ENCODE measurements at places on chromosomes 7 and 10.

DNA sequence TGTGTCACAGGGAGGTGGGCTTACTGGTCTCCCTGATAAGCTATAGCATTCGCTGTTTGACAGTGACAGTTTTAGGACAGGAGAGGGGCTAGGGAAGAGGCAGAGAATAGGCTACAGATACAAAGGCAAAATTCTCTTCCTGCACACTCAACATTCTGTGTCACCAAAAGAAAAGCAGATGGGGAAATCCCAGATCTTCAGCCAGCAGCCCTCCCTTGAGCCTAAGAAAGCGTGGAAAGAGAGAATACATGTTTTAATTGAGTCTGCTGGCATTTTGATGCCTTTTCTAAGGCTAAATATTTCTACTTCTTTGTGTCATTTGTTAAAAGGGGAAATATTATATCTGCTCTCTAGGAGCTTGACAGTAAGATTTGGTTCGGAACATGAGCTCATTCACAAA lies 247.0 kb downstream of the TRIL start:
- DNase-seq, result no peak

- no peak for DNase-seq
Observed at GRCh38 chr10:2023687-2024086, 286.4 kb upstream of the ADARB2 start.

DNA sequence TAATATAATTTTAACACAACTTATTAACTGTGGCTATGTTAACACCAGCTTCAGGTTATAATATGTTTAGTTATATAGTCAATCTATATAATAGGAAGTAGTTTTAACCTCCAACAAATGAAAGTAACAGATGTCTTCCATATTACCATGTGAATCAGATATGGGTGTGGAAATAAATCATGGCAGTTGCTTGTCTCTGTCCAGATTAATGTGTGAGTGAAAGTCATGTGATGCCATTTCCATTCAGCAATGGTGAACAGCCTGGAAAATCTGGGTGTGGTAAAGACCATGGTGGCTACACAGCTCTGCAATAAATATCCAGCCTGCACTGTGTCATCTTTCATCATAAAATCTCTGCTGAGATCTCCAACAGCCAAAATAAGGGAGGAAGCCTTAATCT lies 27.8 kb downstream of the HEPACAM2 start:
- no peak for DNase-seq

- DNase-seq, result no peak
Observed at GRCh38 chr10:70130878-70131559, 1.6 kb downstream of the AIFM2 start.

All from dermis blood vessel endothelial cell (primary cell).